ENCODE measurements at places on chromosomes 16 and 17. TPM values are rescaled to one million over a fixed set of nuclear protein-coding genes. Genes with fewer than 3 reads are reported as not detected.

Gene FOXO3B
- total RNA-seq, result 2.2 TPM

Gene SERPINF2
- not detected for total RNA-seq

Gene MEOX1
- total RNA-seq, result not detected

Gene HAP1
- 0.28 TPM for total RNA-seq

Gene LYRM9
- 1.1 TPM for total RNA-seq

Gene ZNF469
- 7.4 TPM for total RNA-seq

Gene CWC25
- 11.9 TPM for total RNA-seq

Gene TP53TG3C
- total RNA-seq, result not detected

Gene NOS2
- total RNA-seq, result not detected

Gene TP53TG3B
- not detected for total RNA-seq

Gene SLC35G3
- not detected for total RNA-seq

Gene CFAP52
- total RNA-seq, result not detected

Gene MYH1
- not detected for total RNA-seq

Gene PRR15L
- total RNA-seq, result not detected

Gene IRX5
- 0.85 TPM for total RNA-seq

Gene MYCBPAP
- 1.1 TPM for total RNA-seq

Gene ALOX15
- total RNA-seq, result not detected

Gene KRTAP3-1
- not detected for total RNA-seq

Gene TP53TG3
- not detected for total RNA-seq

Gene ZNF23
- 7.2 TPM for total RNA-seq

Gene PRSS33
- not detected for total RNA-seq

Gene METTL22
- total RNA-seq, result 16.2 TPM

Gene KRTAP4-11
- not detected for total RNA-seq

Gene KRTAP4-3
- not detected for total RNA-seq

Gene TNFRSF17
- total RNA-seq, result not detected

Gene ELMO3
- 0.72 TPM for total RNA-seq

Gene DNAAF8
- total RNA-seq, result 0.45 TPM

Gene DRG2
- 40.3 TPM for total RNA-seq

Gene ZPBP2
- not detected for total RNA-seq

Gene NXN
- total RNA-seq, result 28.9 TPM

Gene CD300H
- not detected for total RNA-seq

Gene TLCD3B
- 0.09 TPM for total RNA-seq

Gene HOXB7
- total RNA-seq, result 2.2 TPM

Gene PITPNM3
- 2.2 TPM for total RNA-seq

Gene BORCS6
- total RNA-seq, result 8.6 TPM

Gene NRN1L
- not detected for total RNA-seq

Gene NKIRAS2
- 30.4 TPM for total RNA-seq

Gene FNDC8
- not detected for total RNA-seq

Gene SLC12A3
- not detected for total RNA-seq

Gene ORC6
- total RNA-seq, result 7.9 TPM

Gene TBC1D3B
- 1.5 TPM for total RNA-seq

Gene SCARF1
- total RNA-seq, result 75.1 TPM

Gene UMOD
- total RNA-seq, result not detected

Gene GABARAP
- total RNA-seq, result 120 TPM

Gene VAT1
- total RNA-seq, result 254 TPM

Gene LONP2
- 29.7 TPM for total RNA-seq

Gene CHST6
- total RNA-seq, result 0.54 TPM

Gene SLC16A6
- 0.63 TPM for total RNA-seq

Gene PPM1E
- total RNA-seq, result not detected

Gene CCDC154
- 0.09 TPM for total RNA-seq

Gene PDE6G
- total RNA-seq, result 0.45 TPM

Gene CEMP1
- total RNA-seq, result not detected

Gene TBC1D3E
- not detected for total RNA-seq
